Naive B cell (primary cell): ENCODE measurements at places on chromosomes 11 and 22. TPM values are rescaled to one million over a fixed set of nuclear protein-coding genes. Genes with fewer than 3 reads are reported as not detected.
A peak's percentile ranks its signal among the peaks of the same experiment; 100 is the strongest.

DNA sequence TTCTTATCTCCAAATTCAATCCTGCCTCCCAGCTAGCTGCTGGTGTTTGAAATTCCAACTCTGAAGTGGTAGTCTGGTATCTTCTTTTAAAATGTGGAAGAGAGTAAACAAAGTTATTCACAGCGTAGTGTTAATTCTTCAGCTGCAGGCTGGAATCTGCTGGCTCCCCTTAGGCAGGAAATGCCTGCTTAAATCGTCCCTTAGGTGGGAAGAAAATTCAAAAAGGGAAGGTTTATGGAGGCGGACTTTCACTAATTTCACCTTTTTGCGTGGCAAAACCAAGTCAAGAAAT is 439.0 kb upstream of the CCDC90B start:
- no peak for DNase-seq

- DNase-seq: peak; percentile 77
Measured at GRCh38 chr11:68002938-68003845, 705 bp downstream of the UNC93B1 start.

DNA sequence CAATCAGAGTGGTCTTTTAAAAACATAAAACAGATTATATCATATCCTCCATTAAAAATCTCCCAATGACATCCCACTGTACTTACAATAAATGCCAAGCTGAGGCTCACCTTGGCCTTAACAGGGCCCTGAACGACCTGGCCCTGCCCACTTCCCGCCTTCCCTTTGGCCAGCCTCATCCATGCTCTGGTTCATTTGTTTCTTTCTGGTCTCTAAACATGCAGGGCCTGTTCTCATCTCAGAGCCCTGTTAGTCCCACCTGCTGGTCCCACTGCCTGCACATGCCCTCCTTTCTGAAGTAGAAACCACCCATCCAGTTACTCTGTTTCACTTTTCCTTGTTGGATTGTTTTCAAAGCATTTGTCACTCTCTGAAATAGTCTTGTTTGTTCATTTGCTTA is 227.4 kb downstream of the INSC start:
- DNase-seq: no peak

GRCh38 chr11:64566915-64567891 is 23.8 kb upstream of the SLC22A12 start:
- no peak for DNase-seq

- DNase-seq: no peak
Measured at GRCh38 chr11:134120143-134120850, 51.4 kb downstream of the JAM3 start.

- DNase-seq: no peak
Measured at GRCh38 chr22:27895600-27895999, 23.5 kb downstream of the PITPNB start.

DNA sequence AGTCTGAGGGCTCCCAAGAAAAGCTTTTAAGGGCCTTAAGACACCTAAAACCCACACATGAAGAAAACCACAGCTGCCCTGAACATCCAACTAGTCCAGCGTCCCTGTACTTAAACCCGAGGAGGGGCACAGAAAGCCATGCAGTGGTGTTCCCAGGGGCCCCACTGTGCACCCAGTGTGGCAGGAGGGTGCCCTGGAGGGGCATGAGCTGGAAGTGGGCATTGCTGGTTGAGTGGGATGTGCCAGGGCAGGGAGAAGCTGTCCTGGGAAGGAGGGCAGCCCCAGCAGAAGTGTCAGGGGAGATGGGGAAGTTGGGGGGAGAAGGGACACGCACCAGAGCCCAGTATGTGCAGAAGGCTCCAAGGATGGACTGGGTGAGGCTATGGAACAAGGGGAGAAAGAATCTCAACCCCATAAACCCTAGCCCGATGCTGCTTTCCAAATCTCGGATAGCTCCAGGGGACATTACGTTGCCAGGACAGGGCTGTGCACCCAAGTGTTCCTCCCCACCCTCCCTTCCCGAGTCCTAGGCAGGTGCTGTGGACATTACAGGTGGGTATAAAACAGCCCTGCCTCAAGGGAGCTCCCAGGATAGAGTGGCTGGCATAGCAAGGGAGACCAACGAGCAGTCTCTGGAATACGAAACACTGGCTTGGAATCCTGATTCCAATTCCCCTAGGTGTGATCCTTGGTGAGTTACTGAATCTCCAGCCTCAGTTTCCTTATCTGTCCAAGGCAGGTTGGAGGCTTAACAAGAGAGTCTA is 44.2 kb downstream of the SHANK2 start:
- DNase-seq: no peak

DNA sequence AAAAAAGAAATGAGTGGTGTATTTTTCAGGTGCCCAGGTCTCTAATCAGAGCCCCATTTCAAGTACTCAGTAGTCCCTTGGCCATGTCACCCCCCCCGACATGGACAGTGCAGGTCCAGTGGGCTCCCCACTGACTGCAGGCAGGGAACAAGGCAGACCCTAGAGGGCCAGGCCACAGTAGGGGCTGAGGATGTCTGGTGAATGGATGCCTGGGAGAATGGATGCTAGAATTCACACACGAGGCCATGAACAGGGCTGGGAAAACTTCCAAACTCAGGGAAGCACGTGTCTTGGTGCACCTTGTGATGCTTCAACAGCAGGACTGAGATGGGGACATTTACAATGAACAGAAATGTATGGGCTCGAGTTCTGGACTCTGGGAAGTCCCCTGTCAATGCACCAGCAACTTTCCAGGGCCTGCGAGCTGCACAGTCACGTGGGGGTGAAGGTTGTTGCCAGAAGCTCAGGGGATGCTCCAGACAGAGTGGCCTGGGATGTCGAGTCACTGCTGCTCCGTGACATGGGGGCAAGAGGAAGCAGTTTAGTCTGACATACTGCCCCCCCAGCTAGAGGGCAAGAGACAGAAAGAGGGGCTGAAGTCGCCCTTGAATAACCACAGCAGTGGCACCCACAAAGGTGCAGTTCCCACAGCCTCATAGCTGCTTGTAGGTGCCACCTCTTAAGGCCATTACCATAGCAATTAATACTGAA is 3.1 kb downstream of the APOBEC3G start:
- DNase-seq: peak; percentile 57

DNA sequence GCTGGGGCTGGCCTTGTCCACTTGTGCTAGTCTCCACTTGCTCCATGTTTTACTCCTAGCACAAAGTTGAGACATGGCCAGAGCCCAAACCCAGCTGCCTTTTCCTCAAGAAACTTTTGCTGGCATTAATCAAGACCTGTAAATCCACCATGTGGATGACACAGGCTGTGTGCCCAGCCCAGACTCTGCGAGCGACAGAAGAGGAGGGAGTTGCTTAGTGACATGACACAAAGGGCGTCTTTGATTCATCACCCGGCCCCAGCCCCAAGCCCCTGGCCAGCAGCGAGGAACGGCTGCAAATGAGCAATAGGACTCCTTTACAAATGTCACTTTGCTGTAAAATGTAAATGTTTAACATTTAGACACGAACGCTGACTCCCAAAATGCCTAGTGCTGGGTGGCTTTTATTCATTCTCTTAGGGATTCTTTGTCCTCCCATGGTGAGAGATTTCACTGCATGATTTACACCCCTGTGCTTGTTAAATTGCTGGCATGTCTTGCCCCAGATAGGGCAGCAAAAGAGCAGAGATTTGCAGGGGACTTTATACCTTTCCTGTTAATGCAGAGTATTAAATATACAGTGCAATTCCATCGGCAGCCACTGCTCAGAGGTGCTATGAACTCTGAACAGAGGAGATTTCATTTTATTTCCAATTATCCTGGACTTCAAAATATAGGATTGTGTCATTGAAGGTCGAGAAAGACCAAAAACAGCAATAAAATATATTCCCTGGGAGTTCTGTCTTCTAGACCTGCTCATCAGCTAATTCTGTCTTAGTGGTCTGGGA is 263.6 kb upstream of the NCAM1 start:
- no peak for DNase-seq

DNA sequence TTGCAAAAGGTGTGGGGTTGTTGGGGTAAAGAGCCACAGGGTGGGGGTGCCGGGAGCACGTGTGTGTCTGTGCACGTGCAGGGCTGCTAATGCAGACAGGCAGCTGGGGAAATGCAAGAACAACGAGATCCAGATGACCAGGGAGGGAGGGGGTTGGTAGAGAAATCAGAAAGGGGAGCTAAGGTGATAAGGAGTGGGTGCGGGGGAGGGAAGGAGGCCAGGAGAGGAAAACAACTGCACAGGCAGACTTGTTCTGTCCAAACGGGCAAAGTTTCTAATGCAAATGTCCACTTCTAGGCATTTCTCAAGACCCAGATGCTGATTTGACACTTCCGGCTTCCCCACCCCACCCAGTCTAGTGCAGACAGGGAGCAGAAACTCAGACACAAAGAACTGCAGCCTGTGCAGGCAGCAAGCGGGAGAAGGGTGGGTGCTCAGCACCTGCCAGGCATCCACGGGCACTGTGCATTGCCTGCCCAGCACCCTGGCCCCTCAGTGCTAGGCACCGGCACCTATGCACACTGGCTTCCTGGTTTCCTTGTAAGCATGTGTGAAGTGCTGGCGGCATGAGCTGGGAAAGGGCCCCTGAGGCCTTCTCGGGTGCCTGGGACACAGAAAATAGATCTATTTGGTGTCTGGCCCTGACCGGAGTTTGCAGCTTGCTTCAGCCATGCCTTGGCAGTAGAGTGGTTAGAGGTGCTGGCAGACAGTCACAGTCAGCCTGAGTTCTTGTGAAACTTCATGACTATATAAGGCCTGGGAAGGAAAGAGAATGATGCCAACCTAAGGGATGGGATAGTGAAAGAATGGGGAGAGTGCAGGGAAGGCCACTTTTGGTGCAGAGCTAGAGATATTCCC is 220.1 kb upstream of the SORL1-AS1 start:
- DNase-seq: no peak

GRCh38 chr22:36644333-36644757 is 59.2 kb downstream of the CACNG2 start:
- DNase-seq: peak; percentile 6

- DNase-seq: no peak
Measured at GRCh38 chr11:61701242-61701886, 21.2 kb downstream of the DAGLA start.

- DNase-seq: no peak
Measured at GRCh38 chr22:40641269-40641668, 4.8 kb upstream of the MRTFA start.

DNA sequence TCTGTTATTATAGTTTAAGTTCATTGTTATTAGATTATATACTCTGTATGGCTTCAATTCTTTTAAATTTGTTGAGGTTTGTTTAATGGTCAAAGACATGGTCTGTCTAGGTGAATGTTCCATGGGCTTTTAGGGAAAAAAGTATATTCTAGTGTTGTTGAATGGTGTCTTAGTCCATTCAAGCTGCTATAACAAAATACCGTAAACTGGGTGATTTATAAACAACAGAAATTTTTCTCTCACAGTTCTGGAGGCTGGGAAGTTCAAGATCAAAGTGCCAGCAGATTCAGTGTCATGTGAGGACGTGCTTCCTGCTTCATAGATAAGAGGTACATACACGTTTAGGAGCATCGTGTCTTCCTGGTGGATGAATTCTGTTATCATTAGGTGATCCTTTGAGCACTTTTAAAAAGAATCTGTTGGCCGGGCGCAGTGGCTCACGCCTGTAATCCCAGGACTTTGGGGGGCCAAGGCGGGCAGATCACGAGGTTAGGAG is 26.2 kb downstream of the PPARA start:
- no peak for DNase-seq

DNA sequence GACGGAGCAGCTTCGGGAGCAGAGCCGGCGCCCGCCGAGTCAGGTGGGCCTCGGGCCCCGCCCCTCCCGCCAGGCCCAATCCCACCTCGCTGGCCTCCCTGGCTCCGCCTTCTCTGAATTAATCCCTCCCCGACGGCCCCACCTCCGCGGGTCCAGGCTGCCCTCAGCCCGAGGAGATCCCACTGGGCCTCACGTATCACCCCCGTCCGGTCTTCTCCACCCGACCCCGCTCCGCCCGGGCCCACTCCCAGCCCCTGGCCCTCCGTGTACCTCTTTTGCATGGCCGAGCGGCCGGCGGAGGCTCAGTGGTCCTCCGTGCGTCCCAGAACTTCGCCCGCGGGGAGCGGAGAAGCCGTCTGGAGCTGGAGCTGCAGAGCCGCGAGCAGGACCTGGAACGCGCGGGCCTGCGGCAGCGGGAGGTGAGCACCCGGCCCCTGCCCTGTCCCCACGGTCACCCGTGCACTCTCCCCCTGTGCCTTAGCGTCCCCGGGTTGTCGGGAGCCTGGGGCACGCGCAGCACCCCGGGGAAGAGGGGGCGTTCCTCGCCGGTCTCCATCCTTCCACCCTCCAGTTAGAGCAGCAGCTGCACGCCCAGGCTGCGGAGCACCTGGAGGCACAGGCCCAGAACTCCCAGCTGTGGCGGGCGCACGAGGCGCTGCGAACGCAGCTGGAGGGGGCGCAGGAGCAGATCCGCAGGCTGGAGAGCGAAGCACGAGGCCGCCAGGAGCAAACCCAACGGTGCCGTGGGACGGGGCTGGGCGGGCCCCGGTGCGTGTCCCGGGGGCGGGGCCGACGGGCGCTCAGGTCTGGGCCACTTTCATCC is 2.2 kb upstream of the CD151 start:
- DNase-seq: peak; percentile 58

DNA sequence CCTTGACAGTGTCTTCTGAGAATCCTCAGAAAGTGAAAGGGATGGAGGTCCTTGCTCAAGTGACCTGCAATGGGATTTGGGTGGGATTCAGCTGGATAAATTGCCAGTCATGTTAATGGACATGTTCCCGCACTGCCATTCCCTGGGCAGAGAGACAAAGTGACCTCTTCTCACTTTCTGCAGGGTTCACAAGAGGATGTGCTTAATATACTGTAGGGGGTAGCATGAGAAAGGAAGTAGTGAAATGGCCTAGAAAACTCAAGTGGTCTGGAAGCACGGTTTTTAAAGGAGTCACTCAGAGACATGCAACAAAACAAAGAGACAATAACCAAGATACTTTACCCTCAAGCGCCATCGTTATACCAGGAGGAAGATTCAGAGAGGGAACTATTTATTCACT is 70.2 kb downstream of the NELL1 start:
- no peak for DNase-seq

DNA sequence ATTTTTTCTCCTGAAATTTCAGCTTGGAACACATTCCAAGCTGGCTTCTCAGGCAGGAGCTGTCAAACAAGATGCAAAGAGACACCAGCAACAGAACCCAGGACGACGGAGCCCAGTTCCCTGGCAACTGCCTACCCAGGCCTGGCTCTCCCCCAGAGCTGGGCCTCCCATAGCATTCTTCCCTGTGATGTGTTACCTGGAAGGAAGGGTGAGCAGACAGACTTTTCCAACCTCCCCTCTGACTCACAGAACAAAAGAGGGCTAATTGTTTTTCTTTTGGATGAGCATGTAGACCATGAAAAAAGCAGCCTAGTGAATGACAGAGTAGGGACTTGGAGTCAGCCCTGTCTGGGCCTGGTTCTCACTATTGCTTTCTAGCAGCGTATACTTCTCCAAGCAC is 55.3 kb upstream of the BMAL1 start:
- DNase-seq: no peak

GRCh38 chr22:20550057-20550817 is 42.8 kb downstream of the MED15 start:
- DNase-seq: no peak

The DKK3 gene
- not detected for polyA plus RNA-seq

The SNU13 gene
- polyA plus RNA-seq: 264 TPM

The RBM7 gene
- polyA plus RNA-seq: 56.4 TPM

The TRIM5 gene
- 9.9 TPM for polyA plus RNA-seq

The C11orf86 gene
- not detected for polyA plus RNA-seq

The TEX12 gene
- not detected for polyA plus RNA-seq

The SSTR3 gene
- 0.45 TPM for polyA plus RNA-seq
